Hematopoietic multipotent progenitor cell (in vitro differentiated cells): ENCODE measurements at places on chromosomes 5 and 9.

- no peak for DNase-seq
Measured at GRCh38 chr5:8848997-8849594, 696.8 kb downstream of the SEMA5A start.

DNA sequence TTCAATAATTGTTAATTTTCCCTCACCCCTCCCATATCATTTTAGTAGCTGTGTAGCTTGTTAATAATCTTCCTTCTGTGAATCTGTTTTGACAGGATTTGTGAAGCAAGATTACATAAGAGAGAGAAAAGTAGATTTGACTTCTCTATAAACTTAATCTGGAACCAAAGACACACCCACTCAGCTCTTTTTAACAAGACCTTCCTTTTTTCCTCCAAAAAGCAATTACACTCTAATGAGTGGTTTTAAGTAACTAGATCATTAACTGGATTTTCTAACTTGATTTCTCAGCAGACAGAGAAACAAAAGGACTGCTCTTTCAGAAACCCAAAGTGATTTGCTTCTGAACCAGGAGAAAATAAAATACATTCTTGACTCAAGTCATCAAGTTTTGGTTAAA, 21.9 kb downstream of the RFK start:
- no peak for DNase-seq

- no peak for DNase-seq
Measured at GRCh38 chr5:178234121-178234749, 1.6 kb upstream of the PHYKPL start.

DNA sequence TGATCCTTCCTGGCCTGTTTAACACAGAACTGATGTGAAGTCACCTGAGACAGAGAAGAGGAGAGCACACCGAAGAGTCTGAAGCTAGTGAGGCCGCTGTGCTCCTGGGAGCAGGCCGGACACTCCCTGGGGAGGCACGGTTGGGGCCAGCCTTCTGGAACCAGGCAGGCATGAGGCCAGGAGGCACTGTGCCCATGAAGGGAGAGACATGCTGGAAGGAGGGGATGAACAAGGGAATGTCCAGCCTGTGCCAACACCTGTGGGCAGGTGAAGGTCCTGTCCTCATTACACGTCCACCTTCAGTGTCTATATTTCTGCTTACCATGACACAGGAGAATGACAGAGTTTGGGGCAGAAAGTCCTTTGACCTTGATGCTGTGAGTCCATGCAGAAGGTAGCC, 183.8 kb upstream of the S1PR3 start:
- no peak for DNase-seq

DNA sequence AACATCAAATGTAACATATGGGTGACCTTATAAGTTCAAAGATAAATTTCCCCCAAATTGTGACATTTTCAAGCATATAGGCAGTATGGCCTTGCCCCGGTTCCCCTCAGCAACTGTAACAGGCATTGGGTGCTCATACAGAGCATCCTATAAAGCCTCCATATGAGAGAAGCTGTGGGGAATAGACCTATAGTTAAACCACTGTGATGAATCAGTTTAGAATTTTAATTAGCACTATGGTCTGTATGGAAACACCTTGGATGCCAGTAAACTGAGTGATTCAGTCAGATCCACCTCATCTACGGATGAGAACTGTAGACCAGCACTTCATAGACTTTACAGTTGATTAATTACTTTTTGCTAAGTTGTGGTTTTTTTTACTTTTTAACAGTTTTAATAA, 79.4 kb downstream of the ERCC6L2 start:
- no peak for DNase-seq

GRCh38 chr5:171610686-171611085, 174.9 kb upstream of the SMIM23 start:
- no peak for DNase-seq

- no peak for DNase-seq
Measured at GRCh38 chr9:73239570-73240265, 88.1 kb downstream of the ANXA1 start.

- DNase-seq = no peak
Measured at GRCh38 chr5:122907276-122907675, 61.9 kb downstream of the SNX24 start.

DNA sequence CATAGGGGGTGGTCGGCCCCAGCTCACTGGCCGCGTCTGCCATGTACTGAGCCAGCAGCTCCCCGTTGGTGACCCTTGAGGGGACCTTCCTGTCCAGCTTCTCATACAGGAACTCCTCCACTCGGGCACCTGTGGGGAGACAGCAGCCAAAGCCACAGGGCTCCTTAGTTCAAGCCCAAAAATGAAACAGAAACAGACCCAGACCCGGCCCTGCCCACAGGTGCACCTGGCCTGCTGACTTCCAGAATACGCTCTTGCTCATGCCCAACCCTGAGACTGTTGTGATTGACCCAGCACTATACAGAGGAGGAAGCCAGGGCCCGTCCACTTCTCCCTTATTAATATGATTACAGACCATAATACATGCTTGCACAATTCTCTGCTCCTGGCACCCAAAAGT, 7.0 kb downstream of the SH3GLB2 start:
- no peak for DNase-seq

DNA sequence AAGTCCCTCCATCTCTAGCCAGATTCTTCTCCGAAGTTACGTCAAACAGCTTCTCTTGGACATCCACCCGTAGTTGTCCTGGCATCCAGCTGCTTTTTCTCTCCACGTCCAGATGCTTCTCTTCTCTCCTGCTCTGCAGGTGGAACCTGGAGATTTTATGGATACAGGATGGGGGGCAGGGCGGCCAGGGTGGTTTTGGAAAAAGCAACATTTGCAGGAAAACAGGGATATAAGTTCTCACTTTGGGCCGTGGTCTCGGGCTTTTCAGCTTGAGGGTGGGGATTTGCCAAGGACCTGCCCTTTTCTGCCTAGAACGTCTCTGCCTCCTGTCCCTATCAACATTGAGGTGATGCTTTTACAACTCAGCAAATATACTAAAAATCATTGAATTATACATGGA, 1941.6 kb upstream of the C9orf72 start:
- no peak for DNase-seq

DNA sequence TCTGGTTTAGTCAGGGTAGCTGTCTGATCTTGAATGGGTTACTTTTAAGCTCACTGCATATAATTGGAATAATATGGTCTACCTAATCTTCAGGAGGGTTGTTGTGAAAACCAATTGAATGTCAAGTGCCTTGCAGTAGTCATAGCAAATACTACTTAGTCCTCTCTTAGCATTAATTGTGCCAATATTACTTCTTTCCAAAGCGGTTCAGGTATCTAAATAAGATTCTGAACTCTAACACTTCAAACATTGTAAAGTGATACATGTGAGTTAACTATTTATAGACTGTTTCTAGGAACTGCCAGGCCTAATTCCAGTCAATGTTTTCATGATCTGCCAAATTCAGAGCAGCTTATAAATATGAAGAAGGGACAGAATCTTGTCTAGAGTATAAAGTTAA, 140.2 kb downstream of the SH3GL2 start:
- DNase-seq = no peak

DNA sequence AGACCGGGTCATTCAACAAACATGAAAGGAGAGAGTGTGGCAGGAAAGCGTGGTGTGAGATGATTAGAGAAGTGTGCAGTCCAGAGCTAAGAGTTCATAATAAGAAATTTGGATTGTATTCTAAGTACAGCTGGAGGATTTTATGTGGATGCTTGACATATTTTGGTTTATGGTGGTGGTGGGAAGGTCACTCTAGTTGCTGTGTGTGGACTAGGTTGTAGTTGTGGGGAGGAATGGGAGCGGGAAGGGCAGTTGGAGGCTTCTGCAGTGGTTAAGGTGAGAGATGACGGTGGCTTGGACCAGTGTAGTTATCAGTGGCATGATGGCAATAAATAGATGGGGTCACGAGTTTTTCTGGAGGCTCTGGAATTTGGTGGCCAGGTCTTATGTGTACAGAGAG, 45.7 kb upstream of the GPR151 start:
- DNase-seq = no peak

DNA sequence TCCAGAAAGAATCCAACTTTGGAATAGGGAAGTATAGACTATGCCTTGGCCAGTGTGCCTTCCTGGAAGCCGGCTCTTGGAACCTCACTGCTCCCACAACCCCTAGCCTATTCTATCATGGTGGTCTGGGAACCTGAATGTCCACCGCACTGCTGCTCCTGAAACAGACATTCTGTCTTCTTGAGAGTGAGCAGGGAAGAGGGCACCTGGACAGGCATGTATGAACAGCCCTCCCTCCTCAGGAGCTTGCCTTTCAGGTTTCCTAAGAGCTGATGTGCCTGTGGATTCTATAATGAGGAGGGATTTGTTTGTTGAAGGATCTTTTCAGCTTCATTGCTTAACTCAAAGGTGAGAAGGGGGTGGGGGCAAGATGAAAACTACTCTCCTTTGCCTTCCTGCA, 55.1 kb upstream of the XPA start:
- no peak for DNase-seq

DNA sequence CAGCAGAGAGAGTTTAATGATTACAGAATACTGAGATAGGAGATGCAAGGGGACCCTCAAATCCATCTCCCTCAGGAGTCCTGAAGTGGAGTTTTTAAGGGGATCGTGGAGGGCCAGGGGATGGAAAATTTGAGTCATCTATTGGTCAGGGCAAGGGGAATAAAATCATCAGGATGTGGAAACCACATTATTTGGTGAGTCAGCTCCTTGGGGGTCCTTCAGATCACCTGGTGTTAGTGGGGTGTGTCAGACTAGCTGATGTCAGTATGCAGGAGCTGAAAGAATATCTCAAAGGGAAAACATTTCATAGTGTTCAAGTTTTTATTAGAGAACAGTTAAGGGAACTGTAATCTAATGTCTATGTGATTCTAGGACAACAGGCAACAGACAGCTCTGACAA, 183.0 kb upstream of the FTMT start:
- peak; percentile 79 for DNase-seq

- DNase-seq = no peak
Measured at GRCh38 chr9:20990867-20991266, 40.6 kb downstream of the HACD4 start.

DNA sequence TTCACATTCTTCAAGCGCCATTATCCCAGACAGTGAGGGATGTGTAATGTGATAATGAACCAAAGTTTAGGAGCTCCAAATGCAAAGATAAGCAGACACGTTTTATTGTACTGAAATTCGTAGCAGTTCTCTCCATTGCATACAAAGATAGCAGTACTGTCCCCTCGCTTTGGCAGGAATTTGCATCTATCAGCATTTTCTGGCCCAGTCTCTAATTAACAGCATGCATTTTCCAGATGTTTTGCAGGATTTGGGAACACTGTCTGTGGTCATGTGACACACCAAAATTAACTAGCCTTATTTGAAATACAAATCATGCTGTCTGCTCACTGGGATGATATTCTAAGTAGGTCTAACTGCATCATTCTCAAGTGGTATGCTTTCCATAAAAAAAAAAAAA, 235.9 kb upstream of the TRPM3 start:
- no peak for DNase-seq

GRCh38 chr5:160378330-160378729, 7.9 kb upstream of the C1QTNF2 start:
- no peak for DNase-seq

DNA sequence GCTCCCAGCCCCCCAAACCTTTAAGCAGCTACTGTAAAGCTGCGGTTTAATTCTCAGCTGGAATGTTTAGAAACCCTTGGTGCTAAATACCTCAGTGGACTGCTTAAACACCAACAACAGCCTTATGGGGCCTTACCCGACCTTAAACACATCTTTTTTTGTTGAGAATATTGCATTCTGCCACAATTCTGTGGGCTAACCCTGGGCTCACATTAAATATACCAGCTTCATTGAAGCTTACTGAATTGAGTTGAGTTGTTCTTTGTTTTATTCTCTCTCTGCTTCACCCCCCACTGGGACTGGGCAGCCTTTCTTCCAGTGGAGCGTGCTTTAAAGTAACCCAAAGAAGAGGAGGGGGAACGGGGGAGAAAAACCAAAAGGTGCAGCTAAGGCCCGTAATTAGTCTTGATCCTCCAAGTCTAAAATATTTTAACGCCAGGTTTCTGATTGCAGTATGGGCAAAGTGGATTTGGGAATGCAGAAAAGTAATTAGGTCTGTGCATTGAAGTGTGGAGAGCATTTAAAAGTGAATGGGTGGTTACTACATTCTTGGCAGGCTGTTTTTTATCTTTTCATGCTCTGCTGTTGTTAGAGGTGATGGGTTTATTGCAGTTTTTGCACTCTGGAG, 281.2 kb downstream of the NR2F1-AS1 start:
- no peak for DNase-seq

DNA sequence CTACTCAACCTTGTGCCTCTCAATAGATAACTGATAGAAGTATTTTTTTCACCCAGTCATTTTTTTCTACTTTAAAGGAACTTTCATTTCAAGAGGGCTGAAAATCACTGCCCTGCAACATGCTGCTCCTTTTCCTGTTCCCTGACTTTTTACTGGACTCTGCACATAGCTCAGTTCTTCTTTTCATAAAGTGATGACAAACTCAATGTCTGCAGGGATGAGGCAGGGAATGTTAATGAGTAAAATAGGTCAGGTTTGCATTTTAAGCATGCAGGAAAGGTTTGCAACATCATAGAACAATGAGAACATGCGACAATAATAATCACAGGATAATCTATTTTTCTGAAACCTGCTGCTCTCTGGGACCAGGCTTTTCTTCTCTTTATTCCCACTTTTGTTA, 172.2 kb upstream of the SGCD start:
- DNase-seq = no peak

GRCh38 chr9:112771359-112772214, 21.0 kb downstream of the SNX30 start:
- DNase-seq = no peak

DNA sequence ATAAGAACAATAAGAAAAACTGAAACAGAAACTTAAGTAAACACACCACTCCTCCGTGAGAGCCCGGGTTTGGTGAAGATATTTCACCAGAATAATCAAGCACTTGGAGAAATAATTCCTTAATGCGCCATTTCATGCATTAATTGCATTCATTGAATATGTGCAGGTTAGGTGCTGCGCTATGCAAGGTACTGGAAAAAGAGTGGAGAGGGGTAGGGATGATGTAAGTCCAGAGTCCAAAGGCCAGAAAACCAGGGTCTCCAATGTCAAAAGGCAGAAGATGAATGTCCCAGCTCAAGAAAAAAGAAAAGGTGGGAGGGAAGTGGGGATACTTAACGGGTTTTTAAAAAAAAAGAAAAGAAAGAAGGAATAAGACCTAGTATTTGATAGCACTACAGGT, 669 bp upstream of the ZFP37 start:
- DNase-seq = no peak

DNA sequence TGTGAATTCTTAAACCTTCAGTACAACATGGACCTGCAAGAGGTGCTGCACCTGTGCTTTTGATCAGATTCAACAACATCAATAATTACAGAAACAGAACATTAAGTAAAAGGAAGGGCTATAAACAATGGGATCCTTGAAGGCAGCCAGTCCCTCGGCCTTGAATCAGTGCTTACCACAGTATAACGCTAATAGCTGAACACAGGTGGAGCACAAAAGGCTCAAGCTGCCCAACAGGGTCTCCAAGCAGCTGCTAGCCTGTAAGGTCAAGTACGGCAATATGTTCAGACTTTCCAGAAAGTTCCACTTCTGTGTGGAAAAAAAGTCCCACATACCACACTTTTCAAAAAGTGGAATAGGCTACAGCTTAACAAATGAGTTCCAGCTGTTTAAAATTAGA, 61.9 kb upstream of the ITGA1 start:
- DNase-seq = no peak

- no peak for DNase-seq
Measured at GRCh38 chr5:58009754-58010153, 450.1 kb downstream of the PLK2 start.

GRCh38 chr9:124198331-124198730, 59.4 kb upstream of the NEK6 start:
- no peak for DNase-seq

- no peak for DNase-seq
Measured at GRCh38 chr9:112520656-112521055, 34.0 kb downstream of the KIAA1958 start.
